ENCODE measurements at places on chromosomes 13 and 19.

GRCh38 chr13:31846182-31846938, 107.0 kb downstream of the RXFP2 start:
- DNase-seq: peak; percentile 65

DNA sequence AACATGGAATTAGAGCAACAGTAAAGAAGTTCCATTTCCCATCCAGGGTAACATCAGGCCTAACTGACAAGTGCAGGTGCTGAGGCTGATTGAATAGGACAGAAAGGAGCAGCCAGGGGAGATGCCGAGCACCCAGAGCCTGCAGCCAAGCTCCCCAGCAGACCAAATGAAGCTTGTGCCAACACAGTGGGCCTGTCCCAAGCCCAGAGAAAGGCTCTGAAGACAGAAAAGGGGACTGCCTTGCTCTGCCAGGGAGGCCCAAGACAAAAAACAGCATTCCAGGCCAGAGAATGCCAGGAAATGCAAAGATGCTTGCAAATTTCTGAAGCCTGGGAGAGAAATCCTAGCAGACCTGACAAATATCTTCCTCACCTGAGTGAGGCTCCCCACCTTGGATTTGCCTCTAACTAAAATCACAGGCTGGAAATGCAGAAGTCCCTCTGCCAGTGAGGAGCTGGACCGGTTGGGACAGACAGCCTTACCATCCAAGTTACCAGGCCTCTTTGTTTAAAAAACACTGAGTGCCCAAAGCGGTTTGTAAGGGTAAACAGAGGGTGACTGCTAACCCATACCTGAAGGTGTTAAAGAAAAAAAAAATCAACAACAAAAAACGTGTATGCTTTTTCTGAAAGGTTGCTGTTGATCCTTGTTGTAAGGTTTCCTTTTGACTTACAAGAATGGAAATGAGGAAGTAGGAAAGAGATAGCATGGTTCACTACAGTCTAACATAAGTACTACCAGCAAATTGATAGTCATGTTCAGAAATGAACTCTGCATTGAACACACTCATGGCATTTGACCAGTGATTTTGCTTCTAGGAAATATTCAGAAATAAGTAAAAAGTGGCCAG, 11.8 kb upstream of the HMGB1 start:
- peak; percentile 53 for DNase-seq

- DNase-seq: no peak
Measured at GRCh38 chr13:32408296-32409000, 19.5 kb downstream of the N4BP2L1 start.

GRCh38 chr13:41548031-41548430, 90.7 kb downstream of the RGCC start:
- DNase-seq: no peak

DNA sequence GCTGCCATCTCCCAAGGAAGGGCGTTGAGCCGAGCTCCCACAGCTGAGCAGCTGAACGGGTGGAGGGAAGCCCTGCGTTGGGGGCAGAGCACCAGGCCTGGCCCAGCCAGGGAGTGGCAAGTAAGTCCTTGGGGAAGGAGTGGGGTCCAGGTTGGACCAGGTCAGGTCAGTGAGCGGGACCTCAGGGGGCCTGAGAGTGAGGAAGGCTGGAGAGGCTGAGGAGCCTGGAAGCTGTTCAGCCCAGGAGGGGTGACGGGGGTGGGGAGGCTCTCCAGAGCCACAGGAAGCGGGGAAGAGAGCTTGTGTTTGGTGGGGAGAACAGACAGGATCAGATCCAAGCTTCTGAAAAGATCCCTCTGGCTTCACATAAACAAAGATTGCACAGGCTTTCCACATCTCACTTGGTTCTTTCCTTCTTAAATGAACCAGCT, 55.4 kb upstream of the ATP12A start:
- no peak for DNase-seq

DNA sequence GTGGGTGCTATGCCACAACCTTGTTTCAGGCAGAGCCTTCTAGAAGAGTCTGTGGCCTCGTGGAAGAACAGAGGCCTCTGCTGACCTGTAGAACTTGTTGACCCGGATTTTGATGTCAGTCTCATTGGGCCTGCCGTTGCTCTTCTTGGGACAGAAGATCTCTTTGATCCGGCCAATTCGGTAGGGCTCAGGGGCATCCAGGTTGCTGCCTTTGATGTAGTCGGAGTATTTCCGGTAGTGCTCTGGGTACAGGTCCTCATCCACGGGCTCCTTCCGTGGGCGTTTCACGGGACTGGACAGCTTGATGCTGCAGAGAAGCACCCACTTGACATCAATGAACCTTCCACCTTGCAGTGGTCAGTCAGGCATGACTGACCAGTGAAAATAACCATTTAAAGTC, 24.0 kb upstream of the EIF3G start:
- DNase-seq: no peak

- no peak for DNase-seq
Measured at GRCh38 chr19:42465827-42466280, 23.1 kb upstream of the CXCL17 start.

- DNase-seq: no peak
Measured at GRCh38 chr13:20401931-20402856, 123.5 kb downstream of the CRYL1 start.

DNA sequence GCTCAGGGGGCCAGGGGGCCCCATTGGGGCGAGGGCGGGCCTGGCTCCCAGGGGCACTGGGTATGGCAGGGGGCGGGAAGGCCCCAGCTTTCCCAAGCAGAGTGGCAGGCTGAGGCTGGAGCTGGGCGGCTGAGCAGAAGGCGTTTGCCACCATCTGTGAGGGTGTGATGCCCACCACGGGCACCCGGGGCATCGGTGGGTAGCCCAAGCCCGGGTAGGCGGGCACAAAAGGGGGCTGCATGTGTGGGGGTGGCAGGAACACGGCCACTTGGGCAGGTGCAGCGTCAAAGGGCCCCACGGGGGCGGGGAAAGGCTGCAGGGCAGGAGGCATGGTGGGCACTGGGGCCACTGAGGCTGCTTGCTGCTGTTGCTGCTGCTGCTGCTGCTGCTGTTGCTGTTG, 22.8 kb downstream of the NUMBL start:
- no peak for DNase-seq

DNA sequence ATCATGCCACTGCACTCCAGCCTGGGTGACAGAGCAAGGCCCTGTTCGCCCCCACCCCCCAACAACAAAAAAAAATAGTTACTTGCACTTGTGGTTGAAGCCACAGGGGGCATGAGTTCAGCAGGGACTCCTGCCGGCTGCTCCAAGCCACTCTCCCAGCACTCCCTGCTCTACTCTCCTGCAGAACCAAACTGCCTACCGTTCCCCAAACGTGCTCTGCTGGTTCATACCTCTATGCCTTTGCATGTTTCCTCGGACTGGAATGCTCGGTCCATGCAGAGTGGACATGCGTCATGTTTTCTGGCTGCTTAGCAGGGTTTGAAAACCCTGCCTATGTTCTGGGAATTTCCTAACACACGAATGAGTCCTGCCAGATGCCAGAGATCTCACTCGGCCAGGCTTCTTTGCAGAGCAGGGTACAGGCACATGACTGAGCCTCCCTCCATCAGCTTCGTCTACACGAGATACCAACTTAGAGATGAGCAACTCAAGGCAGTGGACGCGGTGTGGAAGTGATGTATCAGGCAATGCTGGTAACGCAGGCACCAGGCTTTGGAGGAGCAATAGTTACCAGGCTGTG, 8.5 kb upstream of the SLC25A15 start:
- DNase-seq: peak; percentile 36

DNA sequence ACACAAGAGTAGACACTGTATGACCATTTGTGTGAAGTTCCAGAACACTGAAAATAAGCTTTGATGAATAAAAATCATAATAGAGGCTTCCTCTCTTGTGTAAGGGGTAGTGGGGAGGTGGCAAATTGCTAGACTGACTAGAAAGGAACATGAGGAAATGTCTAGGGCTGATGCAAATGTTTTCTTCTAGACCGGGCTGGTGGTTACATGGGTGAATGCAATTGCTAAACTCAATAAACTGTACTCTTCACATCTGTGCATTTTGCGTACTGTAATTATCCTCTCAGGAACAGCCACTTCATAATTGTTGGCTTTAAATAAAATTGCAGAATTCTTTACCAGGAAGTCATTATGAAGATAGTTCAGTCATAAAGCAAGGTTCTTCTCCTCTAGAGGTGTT, 5.2 kb upstream of the KBTBD7 start:
- DNase-seq: no peak

- DNase-seq: no peak
Measured at GRCh38 chr19:15048885-15049541, at the start of gene CASP14. Gene CASP14 (plus strand): TSS chr19:15049480. CDS start chr19:15052252, 2,772 bp downstream.

GRCh38 chr13:76446191-76446590, 440.0 kb downstream of the KCTD12 start:
- DNase-seq: peak; percentile 60

DNA sequence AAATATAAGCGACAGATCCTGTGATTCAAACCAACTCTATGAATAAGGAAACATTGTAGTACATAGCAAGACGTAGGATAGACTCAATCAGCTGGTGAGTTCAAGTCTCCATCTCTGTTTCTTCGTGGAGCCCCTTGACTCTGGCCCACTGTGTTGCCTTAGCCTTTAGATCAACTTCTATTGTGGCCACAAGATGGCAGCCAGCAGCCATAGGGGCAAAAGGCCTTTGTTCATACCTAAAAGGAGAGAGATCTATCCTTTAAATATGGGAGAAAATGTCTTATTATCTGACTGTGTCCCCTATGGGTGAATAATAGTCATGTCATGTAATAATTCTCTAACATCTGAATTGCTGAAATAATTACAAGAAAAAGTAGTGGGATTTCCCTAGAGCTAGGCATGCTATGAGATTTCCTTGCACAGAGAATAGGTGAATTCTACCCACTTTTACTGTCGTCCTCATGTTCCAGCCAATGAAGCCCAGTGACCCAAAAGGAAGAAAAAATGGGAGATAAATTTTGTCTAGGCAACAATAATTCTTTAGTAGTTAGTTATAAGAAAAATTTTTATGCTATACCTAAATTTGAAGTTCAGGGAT, 129.4 kb downstream of the PCDH20 start:
- DNase-seq: peak; percentile 71

DNA sequence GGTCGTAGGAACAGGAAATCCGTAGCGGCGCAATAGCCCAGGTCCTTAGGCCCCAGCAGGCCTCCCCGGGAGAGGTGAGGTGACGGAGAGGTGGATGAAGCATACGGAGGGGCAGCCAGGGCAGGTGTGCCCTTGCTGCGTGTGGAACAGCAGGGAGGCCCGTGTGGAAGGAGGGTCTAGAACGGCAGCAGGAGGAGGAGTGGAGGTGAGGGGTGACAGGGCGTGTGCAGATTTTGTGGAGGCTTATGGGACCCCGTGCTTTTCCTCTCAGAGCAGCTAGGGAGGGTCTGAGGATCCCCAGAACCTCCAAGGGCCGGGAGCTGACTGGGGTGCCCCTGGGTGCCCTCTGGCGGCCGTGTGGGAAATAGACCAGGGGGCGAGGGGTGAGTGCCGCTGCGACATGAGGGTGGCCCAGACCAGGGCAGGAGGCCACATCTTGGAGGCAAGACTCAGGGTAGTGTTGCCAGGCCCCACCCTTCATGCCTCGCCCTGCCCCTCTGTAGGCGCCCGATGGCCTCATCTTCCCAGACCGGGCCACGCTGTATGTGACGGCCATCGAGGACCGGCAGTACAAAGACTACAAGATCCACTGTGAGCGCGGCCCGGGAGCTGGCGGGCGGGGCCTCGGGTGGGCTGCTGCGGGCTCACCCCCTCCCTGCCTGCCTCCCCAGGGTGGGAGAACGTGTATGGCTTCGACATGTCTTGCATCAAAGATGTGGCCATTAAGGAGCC, 5.0 kb upstream of the ADM5 start:
- no peak for DNase-seq

- peak; percentile 72 for DNase-seq
Measured at GRCh38 chr19:49712397-49712859, 21.5 kb downstream of the CPT1C start.

GRCh38 chr19:4369109-4369887, 25.9 kb downstream of the MPND start:
- DNase-seq: no peak

GRCh38 chr13:36571444-36571843, 102.4 kb upstream of the SERTM1 start:
- DNase-seq: no peak

DNA sequence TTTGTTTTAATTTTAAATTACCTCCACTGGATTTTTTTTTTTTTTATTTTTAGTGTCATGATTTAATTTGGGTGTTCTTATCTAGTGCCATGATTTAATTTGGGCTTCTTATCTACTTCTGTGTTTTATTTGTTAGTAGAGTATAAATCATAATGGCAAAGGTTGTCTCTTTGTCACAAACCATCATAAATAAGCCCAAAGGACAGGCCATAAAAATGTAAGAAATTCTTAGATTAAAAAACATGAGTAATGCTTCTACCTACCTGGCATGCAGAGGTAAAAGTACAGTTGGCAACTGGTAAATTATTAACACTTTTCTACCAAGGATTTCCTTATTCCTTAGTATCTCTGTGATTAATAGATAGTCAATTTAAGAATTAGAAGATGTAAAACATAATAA, 55.2 kb downstream of the ERCC5 start:
- DNase-seq: no peak

DNA sequence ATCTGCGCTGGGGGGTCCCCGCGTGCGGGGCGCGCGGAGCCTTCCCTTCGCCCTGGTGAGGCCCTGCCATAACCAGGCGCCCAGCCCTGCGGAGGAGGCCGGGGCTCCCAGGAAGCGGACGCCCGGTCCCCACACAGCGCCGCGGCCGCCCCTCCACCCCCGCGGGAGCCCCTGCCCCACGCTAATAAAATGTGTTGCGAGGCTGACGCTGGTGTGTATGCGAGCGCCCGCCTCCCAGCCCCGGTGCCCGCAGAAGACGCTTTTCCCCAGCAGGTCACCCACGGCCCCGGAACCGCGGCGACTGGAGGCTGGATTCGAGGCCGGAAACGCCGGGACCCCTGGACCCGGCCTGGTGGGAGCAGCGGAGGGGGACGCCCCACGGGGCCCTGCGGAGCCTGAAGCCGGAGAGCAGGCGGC, 12.1 kb upstream of the CDC34 start:
- DNase-seq: no peak

DNA sequence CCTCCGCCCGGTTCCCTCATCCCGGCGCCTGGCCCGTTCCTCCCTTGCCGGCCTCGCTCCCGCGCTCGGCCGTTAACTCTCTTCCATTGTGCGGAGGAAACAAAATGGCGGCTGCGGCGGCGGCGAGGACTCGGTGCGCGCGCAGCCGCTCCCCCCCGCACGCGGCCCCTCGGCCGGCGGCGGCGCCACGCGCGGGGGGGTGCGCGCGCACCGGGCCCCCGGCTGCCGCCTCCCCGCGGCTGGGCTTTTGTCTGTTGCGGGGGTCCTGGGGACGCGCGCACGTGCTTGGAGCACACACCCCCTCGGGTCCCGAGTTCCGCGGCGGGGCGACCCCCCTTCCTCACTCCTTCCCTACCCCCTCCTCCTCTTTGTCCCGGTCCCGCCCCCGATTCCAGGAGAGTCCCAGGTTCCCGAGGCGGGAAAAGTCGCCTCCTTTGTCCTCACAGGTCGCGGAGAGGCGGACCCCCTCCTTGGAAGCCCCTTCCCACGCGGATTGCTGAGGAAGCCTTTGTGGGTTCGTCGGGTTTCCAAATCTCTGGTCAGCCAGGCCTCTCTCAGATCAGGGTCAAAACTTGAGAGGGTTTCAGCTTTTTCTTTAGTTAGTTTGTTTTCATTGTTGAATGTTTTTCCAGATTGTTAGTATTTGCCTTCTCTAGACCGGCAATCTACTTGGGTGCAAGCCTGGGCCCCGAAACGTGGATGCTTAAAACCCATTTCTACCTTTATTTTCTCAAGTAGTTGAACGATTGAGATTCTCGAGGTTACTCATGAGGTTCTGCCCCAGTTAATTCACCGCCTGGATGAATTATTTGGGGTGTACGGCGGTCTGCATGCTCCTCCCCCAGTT, 687 bp downstream of the ILF3 start:
- peak; percentile 93 for DNase-seq

Data from OCI-M1 (cell line).